ENCODE measurements at places on chromosomes 5 and 9.

GRCh38 chr9:21527579-21527978 lies 45.5 kb upstream of the IFNE start:
- DNase-seq = no peak

DNA sequence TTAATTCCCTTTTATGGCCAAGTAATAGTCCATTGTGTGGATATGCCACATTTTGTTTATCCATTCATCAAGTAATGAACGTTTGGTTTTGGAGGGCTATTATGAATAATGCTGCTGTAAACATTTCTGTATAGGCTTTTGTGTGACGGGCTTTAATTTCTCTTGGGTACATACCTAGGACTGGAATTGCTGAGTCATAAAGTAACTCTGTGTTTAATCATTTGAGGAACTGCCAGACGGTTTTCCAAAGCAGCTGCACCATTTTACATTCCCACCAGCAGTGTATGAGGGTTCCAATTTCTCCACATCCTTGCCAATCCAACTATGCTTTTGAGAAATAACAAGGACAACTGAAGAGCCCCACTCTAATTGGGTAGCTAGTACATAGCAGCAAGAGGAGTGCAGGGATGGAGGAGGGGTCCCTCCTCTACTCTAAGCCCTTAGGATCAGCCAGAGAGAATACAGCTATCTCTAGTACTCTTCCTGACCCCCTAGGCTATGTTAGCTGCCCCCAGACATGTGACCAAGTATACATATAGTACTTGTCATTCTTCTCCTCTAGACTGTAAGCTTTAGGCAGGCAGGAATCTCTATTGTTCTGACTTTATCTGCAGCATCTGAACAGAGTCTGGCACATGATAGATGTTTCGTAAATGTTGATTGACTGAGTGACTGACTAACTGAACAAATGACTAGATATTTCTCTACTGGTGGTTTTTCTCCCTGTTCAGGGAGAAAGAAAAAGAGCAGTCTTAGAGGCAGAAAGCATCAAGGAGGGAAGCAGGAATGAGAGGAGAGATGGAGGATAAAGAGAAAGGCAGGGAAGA lies 22.1 kb upstream of the MATR3 start:
- no peak for DNase-seq

DNA sequence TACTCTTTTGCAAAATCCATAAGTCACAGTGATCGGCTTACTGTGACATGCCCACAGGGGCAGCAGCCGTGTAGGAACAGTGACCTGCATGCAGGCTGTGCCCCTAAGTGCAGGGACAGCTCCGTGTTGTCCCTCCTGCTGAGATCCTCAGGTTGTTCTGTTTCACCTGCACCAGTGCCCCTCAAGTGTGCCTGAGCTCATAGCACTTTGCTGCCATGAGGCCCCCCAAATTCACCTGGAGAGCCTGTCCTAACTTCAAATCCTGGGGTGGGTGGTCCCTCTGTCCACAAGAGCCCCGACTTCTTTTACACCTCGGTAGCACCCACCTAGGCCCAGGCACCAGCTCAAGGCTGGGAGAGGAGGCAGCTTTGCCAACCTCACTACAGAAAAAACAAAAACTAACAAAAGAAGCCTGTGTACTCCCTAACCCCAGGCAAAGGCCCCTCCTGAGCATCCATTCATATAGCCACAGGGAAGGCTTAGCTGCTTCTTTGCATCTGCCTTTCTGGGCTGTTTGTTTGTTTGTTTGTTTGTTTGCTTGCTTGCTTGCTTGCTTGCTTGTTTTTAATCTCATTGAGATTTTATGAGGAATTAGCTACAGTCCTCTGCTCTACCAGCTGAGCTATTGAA lies 214.5 kb downstream of the AUH start:
- DNase-seq = no peak

DNA sequence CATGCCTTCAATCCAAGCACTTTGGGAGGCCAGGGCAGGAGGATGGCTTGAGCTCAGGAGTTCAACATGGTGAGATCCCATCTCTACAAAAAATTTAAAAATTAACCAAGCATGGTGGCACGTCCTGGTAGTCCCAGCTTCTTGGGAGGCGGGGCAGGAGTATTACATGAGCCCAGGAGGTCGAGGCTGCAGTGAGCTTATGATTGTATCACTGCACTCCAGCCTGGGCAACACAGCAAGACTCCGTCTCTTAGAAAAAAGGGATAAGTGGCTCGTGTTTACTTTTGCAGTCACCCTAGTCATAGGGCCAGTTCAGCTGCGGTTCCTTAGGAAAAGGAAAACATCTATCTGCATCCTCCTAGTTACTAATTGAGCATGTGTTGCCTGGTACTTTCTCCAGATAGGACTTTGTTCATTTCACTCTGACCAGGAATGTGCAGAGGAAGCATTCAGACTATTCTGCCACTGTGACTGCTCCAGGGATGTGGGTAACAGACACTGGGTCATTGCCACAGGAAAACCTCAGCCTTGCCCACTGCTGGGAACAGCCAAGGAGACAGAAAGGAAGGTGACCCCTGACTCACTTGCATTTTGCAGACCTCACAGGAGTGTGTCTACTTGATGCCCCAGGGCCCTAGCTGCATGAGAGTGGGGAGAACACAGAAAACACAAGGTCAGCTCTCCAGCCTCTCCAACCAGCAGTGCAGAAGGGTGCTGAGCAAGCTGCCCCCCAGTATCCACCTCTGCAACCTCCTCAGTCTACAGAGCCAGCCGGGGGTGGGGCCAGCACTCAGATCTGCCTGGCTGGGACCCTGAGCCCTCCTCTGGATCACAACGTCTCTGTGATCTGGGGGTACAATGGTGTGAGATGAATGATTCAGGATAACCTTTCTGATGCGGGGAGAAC lies 33.9 kb upstream of the ALDH1B1 start:
- DNase-seq = no peak

- no peak for DNase-seq
These were observed 65.0 kb downstream of the PRRT1B start for GRCh38 chr9:131610231-131610761.

DNA sequence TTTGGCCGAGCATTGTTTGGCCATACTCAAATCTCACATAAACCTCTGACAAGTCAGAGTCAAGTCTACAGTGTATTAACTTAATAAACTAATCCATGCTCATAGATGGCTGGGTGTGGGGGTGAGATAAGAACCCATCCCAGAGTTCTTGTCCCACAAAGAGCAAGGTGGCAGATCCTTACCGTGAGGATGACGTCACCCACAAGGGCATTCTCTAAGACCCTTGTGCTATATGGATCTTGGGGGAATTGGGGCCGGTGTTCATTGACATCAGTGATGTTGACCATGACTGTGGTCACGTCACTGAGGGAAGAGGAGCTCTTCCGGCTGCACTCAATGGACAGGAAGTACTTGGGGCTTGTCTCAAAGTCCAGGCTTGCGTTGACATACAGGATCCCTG lies 62.1 kb downstream of the FAT2 start:
- no peak for DNase-seq

- DNase-seq = no peak
These were observed 279.3 kb upstream of the ANKRD55 start for GRCh38 chr5:56512313-56512996.
